ENCODE measurements at places on chromosomes 6 and 20. TPM values are rescaled to one million over a fixed set of nuclear protein-coding genes. Genes with fewer than 3 reads are reported as not detected.

Gene CD93
- total RNA-seq, result 53.7 TPM

Gene COL11A2
- total RNA-seq, result 0.96 TPM

DNA sequence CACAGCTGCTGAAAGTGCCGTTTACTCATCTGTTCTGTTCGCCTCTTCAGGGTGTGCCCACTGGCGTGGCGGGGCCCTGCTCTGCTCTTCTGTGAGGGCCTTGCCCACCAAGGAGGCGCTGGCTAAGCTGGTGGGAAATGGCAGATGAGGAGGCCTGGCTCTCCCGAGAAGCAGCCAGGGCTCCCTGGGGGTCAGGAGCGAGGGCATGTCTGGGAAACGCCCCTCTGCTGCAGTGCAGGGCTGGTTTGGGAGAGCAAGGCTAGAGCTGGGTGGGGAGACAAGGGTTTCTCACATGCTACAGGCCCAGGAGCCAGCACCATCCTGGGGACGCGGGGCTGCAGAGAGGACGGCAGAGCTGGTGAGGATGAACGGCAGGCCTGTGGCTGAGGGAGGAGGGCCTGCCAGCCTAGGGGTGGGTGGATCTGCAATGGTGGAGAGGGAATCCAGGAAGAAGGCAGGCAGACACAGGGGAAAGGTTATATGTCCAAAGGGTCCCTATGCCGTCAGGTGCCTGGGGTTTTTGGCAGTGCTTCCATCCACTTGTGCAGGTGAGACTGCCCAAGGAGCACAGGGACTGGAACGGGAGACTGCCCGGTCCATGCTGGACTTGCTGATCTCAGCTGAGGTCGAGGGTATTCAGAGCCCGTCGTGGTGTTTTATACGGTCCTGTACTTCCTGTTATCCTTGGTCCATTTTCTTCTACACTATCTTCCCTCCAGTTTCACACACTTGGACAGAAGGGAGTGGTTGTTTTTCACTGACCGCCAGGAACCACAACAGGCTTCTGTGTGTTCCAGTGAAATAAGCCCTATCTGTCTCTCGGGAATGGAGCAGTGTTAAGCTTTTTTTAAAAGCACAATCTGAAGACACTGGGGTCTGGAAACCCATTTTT is 119.2 kb downstream of the SYCP2 start:
- DNase-seq, result no peak

DNA sequence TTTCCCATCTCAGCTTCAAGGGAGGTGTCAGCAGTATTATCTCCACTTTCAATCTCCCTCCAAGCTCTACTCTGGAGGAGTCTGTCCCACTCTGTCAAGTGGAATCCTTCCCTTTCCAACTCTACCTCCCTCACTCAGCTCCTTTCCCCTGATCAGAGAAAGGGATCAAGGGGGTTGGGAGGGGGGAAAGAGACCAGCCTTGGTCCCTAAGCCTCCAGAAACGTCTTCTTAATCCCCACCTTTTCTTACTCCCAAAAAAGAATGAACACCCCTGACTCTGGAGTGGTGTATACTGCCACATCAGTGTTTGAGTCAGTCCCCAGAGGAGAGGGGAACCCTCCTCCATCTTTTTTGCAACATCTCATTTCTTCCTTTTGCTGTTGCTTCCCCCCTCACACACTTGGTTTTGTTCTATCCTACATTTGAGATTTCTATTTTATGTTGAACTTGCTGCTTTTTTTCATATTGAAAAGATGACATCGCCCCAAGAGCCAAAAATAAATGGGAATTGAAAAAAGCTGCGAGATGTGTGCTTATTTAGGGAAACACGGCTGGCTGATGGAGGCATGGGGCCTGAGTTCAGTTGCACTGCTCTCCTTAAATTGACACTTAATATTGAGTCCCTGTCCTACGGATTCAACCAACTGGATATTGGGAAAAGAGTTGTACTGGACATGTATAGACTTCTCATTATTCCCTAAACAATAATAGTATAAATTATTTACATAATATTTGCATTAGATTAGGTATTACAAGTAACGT is 4.9 kb downstream of the TUBB start:
- no peak for DNase-seq

- DNase-seq, result no peak
Measured at GRCh38 chr6:85368631-85369030, 81.3 kb upstream of the NT5E start.

- DNase-seq, result no peak
Measured at GRCh38 chr6:38755207-38755606, 40.1 kb downstream of the DNAH8 start.

- no peak for DNase-seq
Measured at GRCh38 chr6:44561832-44562665, 174.5 kb downstream of the CDC5L start.

- DNase-seq, result no peak
Measured at GRCh38 chr6:168193816-168194721, 115.1 kb upstream of the FRMD1 start.

DNA sequence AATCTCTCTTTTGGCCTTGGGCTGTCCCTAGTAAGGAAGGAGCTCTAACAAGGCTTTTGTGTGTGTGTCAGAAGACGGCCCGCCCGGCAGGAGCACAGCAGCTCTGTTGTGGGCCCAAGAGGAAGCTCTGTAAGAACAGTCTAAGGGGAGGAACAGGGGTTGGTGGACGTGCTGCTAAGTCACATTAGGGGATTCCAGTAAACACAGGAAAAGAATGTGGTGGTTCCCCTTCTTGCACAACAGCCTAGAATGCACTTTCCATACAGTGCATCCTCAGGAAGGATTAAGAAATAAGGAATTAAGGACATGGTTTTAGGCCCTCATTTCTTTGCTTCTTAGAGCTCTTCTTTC is 114.5 kb downstream of the RNF144B start:
- DNase-seq, result no peak

DNA sequence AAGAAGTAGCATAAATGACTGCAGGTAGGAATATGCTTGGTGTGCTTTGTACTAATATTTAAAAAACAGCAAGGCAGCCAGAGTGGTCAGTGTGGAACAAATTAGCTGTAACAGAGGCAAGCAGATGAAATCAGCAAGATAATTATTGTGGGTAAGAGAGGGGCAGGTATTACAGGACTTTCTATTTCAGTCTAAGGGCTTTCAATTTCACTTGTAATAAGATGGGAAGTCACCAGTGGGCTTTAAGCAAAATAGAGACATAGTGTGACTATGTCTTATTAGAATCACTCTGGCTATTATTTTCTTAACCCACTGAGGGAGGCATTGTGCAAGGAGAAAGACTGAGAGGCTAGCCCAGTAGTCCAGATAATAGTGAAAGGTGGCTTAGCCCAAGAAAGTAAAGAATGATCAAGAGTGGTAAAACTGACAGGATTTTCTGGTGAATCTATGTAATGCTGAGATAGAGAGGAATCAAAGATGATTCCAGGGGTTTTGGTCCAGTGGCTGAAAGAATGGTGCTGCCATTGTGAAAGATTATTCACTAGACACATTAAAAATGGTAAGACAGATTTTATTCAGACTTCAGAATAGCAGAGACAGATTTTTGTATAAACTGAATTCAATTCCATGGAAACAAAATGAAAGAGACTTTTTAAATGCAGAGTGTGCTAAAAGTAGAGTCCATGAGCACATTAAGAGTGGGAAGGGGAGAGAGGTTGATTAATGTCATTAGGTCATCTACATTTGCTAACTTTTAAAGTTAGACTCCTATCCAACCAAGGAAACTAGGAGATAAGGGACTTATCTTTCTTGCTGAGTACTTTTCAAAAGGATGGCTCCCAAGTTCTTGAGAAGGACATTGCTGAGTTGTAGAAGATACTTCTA is 1136.0 kb downstream of the HACE1 start:
- DNase-seq, result no peak

DNA sequence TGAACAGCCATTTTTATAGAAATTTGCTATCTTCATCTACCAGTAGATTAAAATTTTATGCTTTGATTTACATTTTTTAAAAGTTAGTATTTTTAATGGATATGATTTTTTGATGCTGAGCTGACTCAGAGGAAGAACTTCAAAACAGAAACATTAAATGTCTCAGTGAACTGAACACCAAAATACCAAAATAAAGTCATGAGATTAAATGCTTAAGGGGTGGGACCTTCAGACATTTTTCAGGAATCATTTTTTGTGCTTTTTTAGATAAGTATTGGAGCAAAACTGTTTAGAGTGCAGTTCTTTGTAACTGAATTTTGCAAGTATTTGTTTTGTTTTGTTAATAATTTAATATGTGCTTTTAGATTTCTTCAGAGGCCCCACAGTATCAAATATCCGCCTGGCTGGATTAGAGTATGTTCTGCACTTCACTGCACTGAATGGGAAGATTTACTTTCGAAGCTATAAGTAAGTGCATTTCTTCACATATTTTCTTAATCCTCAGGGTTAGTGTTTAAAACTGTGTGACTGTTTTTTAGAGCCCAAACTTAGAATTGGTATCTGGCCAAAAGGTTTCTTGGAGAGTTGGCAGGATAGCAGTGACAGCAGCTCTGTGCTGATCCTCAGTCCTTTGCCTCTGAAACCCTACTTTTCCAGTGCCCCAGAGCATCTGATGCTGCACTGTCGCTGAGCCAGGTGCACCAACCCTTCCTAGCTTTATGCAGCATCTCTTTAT is 33.7 kb downstream of the RPF2 start:
- DNase-seq, result no peak

DNA sequence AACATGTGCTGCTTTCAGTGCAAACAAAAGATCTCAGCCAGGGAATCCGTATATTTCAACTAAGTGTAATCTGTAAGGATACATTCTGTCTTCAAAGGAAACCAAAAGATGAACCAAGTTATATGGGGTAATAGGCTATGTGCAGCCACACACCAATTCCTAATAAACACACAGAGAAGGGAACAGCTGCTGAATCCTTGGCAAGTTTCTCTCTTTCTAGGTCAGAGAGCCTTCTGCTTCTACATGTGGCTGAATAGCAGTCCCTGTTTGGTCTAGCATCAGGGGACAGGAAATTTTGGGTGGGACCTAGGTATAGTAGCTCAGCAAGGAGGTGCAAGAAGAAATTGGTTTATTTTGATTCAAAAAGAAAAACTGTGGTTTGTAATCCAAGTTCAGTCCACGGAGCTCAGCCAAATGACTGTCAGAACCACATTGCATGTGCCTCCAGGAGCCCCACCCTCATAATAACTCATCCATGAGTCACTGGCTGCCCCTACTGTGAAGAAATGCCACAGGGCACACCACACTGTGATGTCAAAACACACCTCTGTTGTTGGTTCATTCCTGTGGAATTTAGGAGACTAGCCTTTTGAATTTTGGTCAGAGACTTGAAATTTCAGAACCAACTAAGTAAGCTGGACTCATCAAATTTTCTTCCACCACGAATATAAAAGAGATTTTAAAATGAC is 21.1 kb downstream of the SPTLC3 start:
- DNase-seq, result peak; percentile 45

GRCh38 chr6:85452441-85452881 is 2.6 kb downstream of the NT5E start:
- no peak for DNase-seq

GRCh38 chr6:30678964-30679726 is 6.3 kb upstream of the DHX16 start:
- peak; percentile 91 for DNase-seq

DNA sequence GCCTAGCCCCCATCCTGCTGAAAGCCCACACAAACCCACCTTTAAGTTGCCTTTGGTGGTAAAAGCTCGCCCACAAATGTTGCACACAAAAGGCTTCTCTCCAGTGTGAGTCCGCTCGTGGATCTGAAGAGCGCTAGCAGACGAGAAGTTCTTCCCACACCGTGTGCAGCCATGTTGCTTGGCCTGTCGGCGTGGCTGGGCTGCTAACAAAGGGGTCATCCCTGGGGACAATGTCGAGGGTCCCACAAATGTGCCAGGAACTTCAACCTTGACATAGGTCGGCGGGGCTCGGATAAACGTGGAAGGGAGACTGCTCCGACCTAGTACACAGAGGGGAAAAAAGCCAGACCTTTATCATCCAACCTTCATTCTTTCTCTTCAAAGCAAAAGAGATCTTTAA is 13.5 kb downstream of the SALL4 start:
- no peak for DNase-seq

DNA sequence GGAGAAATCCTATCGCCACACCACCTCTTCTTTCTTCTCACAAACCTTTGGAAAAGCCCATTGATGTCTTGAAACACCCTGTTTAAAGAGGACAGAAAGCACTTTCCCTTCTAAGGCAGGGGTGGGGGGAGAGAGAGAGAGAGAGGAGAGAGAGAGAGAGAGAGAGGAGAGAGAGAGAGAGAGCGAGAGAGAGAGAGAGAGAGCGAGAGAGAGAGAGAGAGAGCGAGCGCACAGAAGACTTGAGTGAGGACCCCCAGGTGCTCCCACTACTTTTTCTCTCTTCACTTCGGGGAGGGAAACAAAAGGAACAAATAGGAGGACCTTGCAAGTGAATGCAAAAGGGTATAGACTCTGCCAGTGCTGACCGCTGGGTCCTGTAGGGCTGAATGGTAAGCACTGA is 52.4 kb downstream of the TIAM2 start:
- DNase-seq, result no peak

DNA sequence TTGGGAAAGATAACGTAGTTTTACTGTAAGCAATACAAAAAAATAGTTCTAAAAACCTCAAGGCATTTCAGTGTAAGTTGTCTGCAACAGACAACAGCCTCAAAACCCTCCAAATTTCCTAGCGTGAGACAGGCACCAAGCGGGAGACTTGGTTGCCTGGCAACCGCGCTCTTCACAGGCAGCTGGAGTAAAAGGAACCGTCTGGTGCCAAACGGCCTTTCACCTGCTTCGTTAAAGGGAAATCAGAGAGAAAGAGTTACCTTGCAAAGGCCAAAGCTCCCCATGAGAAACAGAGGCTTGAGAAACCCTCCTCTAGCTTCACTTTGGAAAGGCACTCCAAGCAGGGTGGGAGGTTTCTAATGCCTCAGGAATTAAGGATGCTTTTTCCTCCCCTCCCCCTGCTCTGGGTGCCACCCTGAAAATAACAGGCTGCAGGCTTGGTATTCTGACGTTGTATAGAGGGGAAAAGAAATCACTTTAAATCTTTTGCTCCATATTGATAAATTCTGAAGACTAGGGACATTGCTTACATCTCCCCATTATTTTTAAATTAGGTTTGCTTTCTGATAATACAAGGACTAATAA is 129.7 kb upstream of the UFL1 start:
- no peak for DNase-seq

- DNase-seq, result no peak
Measured at GRCh38 chr20:48052475-48052835, 267.2 kb upstream of the SULF2 start.

DNA sequence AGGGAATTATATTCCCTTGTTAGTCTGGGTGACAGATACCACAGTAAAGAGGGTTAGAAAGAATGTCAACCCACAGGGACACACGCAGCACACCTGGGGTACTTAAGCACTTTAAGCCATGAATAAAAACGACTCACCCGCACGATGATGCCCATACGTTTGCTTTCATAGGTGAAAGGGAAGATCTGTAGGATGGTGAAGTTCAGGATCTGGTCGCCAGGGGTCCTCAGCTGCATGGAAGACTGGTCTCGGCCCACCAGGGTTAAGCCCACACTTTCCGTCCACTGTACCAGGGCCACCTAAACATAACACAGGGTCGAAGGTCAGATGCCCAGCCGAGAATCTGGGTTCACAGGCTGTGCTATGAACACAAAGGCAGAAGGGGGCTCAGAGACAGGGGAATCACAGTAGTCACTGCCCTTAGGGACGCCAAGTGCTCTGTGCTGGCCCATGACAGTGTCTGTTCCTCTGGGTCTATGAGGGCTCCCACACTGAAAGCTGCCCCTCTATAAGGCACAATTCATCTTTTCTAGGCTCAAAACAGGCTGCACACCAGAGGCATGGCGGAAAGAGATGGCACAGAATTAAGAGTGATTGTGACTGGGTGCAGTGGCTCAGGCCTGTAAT is 96.8 kb upstream of the NFATC2 start:
- no peak for DNase-seq
